ENCODE measurements at places on chromosomes 5 and 9.

DNA sequence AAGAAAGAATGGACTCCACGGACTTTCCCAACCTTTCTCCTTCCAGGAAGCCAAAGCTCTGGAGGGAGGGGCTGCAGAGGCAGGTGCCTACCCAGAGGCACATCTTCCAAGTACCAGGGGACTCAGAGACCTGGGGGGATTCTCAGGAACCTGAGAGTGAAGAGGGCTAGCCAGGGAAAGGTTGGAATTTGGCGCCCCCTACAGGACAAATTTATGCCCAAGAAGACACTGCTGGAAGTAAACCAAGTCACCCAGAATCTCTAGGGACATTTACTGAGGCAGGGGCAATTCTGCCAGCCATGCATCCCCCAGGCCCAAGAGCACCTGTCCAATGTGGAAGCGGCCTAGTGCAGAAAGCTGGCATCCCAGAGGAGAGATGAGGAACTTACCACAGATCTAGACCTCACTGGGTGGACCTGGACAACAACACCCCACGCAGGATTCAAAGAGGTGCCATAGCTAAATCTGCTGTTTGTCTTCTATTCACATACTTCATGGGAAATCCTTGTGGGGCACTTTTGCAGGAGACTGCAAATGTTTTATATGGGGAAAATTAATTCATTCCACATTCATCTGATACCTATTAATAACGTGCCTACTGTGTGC lies 25.9 kb upstream of the IDNK start:
- DNase-seq: peak; percentile 54

GRCh38 chr9:131995382-131995781 lies 84.3 kb downstream of the MED27 start:
- DNase-seq: no peak

DNA sequence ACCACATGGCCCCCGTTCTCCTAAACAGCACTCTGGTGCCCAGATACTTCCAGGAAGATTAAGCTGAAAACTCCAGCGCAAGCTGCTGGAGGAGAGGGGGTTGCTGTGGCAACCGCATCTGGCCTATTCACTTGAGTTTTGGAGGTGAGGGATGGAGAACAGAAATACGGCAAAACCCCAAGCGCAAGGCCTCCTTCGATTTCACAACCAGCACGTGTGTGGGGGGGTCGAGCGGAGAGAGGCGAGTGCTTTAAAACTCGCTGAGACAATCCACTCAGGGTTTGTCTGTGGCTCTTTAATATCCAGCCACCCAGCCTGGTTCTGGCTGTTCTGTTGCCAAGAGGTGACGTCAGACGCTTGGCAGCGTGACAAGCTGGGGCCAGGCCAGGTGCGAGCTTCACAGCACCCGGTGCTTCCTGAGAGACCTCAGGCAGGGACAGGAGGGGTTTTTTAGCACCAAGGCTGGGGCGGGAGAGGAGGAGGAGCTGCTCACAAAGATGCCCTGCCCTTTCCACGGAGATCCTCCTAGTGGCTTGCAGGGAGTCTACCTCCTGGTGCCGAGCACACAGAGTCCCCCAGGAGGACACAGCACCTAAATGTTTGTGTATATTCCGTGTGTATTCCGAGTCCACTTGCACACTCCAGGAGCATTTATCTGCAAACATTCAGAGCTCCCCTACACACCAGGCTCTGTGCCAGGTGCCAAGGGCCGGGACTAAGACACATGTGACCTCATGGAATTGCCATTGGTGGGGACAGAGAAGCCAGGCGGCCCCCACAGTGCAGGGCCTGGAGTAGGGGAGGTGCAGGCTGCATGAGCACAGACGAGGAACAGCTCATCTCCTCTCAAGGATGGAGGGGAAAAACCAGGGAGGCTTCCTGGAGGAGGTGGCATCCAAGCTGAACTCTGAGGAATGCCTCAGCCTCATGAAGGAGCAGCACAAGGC lies 194.6 kb downstream of the OLFM1 start:
- DNase-seq: no peak

GRCh38 chr5:168132241-168132641 lies 159.2 kb upstream of the WWC1 start:
- no peak for DNase-seq

DNA sequence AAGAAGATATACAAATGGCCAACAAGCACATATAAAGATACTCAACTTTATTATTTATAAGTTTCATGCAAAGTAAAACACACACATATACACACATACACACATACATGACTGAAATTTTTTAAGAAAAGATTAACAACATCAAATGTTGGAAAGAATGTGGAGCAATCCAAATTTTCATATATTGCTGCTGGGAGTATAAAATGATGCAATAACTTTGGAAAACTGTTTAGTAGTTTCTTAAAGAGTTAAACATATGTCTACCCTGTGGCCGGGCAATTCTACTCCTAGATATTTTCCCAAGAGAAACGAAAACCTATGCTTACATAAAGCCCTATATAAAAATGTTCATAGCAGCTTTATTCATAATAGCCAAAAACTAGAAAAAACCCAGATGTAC lies 99.8 kb upstream of the NR4A3 start:
- no peak for DNase-seq

GRCh38 chr9:3751125-3751758 lies 225.4 kb upstream of the RFX3 start:
- DNase-seq: peak; percentile 76

DNA sequence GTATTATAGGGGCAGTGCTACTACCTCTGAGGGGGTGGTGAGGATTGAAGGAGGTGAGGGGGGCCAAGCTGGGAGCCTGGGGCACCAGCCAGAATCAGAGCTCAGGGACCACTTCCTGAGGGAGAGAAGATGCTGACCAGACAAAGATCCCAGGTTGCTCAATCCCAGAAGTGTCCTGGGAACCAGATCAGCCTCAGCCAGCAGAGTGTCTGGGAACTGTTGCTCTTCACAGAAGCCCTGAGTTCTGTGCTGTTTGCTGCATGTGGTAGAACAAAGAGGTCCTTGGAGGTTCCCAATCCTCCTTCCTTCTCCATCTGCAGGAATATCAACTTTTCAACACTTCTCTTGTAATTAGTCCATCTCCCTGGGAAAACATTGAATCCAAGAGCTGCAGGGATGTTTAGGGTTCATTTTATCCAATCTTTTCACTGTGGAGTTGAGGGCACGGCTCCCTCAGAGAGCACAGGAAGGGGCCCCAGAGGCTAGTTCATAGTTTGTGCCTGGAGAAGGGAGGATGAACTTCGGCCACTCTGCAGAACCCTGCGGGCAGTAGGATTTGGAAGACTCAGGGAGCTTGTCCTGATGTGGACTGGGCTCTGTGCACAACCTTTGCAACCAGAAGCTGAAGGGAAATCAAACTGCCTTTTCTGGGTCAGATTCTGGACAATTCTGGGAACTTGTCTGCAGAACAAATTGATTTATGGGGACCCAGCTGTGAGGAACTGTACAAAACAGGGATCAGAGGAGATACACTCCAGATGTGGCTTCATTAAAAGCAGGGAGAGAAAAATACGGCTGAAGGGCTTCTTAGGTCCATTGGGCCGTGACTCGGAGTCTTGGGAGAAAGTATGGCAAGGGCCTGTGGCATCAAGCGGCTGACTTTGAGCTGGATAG lies 57.1 kb downstream of the GALNT12 start:
- DNase-seq: no peak

- DNase-seq: no peak
Observed at GRCh38 chr9:105059252-105059651, 131.3 kb upstream of the ABCA1 start.

- DNase-seq: no peak
Observed at GRCh38 chr5:118353970-118354369, 634.4 kb downstream of the DTWD2 start.

GRCh38 chr9:73916016-73916673 lies 581.0 kb upstream of the RORB start:
- peak; percentile 8 for DNase-seq

- peak; percentile 18 for DNase-seq
Observed at GRCh38 chr5:78633700-78634099, 14.9 kb downstream of the LHFPL2 start.

GRCh38 chr5:2191972-2192371 lies 309.2 kb upstream of the IRX4 start:
- no peak for DNase-seq

DNA sequence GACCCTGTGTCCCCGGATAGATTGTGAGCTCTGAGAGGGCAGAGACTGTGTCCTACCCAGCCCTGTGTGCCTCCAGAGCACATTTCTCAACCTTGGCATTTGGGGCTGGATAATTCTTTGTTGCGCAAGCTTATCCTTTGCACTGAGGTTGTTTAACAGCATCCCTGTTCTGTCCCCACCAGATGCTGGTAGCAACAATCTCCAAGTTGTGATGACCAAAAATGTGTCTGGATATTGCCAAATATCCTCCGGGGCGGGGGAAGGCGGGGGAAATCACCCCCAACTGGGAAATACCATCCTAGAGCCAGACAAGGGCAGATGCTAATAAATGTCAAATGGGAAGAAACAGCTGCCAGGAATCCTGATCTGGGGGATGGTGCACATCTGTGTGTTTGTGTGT lies 24.0 kb upstream of the TNIP1 start:
- DNase-seq: no peak

DNA sequence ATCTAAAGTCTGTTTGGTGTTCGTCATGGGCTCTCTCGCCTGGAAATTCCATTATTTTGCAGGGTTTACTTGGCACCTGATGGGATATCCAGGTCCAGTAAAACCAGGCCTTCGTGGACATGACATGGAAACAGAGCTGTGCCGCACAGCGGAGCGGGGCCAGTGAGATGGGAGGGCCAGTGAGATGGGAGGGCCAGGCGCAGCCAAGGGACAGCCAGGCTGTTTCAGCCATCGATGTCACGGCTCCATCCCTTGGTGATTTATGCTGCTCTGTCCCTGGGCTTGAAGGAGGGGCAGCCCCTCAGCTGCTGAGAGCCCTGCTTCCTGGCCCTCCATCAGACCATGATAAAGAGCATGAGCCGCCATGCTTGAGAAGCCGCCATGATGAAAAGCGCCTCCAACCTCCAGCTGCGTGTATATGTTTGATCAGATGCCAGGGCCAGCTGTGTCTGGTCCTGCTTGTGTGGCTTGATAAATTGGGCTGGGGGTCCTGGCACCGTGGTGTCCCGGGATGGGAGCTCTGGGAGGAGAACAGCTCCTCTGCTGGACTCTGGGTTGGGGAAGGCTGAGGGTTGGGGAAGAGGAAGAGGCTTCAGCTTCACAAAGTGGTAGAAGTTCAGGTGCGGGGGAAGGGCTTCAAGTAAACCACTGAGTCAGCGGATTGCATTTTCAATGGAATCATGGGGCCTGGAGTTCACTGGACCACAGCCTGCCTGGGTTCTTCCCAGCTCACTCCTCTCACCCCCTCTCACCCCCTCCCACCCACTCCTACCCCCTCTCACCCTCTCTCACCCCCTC lies 6.1 kb upstream of the COL5A1 start:
- DNase-seq: no peak

GRCh38 chr9:33850677-33851076 lies 33.7 kb downstream of the UBE2R2 start:
- DNase-seq: no peak

DNA sequence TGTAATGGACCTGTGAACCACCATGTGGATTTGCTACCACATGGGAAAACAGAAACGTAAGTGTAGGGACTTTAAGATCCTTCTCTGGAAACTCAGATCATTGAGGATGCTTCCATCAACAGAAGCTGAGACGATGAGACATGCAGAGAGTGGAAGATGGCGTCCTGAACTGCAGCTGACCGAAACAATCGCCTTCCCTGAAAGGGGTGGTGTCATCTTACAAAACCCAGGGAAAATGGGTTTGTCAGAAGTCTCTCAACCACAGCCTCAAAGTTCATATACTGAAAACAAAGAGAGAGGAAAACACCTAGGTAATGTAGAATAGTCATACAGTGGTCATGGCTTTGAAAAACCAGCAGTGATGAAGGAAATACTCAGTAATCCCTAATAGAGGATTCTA lies 6.6 kb upstream of the PTPN3 start:
- no peak for DNase-seq

GRCh38 chr5:141877356-141878185 lies 639 bp downstream of the PCDH1 start:
- peak; percentile 25 for DNase-seq

DNA sequence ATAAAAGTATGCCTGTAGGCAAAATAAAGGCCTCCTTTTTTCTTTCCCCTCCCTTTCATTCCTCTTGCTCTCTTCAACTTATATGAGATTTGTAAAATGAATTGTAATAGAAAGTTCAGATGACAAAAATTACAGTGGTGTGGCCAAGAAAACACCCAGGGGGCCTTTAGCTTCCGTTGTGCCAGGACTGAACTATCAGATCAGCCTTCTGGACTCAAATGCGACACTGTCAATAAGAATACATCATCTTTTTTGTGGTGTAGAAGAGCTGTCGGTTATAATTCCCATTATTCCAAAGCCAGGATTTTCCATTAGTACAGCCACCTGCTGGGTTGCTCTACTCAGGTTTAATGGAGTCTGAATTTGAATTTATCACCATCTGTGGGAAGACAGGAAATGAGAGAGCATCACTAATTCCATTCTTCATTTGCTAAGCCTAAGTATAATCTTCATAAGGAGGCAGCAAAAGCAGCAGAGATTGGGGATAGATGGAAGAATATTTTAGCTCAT lies 443.4 kb downstream of the ANXA1 start:
- no peak for DNase-seq

GRCh38 chr5:149886692-149887470 lies 57.7 kb downstream of the PDE6A start:
- DNase-seq: no peak

DNA sequence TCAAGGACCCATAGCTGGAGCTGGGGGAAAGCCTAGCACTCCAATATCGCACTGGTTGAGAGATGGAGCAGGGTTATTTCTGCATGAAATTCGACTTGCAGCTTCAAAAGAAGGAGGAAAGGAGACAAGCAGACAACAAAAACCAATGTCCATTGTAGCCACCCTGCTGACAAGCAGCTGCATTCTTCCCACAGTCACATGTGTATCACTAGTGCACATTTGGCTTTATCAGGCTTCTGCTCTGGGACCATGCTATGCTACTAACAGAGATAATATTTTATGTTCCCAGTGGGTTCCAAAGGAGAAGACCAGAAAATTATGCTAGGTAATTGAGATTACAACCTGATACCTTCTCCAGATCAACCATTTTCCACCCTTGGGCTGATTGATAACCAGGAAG lies 59.7 kb downstream of the MFAP3 start:
- no peak for DNase-seq

GRCh38 chr5:132526974-132527564 lies 16.3 kb downstream of the IL5 start:
- DNase-seq: peak; percentile 17

GRCh38 chr9:135804581-135805421 lies 102.5 kb downstream of the CAMSAP1 start:
- peak; percentile 31 for DNase-seq

DNA sequence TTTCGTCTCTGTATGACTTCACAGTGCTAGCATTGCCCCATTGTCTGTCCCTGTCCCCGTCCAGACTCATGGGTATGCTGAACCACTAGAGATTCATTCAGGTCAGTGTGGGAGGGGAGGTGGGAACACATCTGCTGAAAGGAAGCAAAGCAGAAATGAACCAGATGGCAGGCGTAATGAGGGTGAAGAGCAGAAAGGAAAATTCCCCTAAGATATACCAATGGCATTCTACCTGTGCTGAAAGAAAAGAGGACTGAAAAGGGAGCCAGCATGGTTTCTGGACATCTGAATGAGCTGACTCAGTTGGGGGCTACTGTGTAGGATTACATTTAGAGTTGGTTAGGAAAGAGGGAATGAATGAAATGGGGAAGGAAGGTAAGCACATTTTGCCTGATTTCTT lies 678.7 kb downstream of the MAT2B start:
- DNase-seq: no peak

- peak; percentile 11 for DNase-seq
Observed at GRCh38 chr9:109013679-109014607, 644 bp upstream of the CTNNAL1 start.
